T1000 (cell line): ENCODE measurements at places on chromosomes 2 and 18.

DNA sequence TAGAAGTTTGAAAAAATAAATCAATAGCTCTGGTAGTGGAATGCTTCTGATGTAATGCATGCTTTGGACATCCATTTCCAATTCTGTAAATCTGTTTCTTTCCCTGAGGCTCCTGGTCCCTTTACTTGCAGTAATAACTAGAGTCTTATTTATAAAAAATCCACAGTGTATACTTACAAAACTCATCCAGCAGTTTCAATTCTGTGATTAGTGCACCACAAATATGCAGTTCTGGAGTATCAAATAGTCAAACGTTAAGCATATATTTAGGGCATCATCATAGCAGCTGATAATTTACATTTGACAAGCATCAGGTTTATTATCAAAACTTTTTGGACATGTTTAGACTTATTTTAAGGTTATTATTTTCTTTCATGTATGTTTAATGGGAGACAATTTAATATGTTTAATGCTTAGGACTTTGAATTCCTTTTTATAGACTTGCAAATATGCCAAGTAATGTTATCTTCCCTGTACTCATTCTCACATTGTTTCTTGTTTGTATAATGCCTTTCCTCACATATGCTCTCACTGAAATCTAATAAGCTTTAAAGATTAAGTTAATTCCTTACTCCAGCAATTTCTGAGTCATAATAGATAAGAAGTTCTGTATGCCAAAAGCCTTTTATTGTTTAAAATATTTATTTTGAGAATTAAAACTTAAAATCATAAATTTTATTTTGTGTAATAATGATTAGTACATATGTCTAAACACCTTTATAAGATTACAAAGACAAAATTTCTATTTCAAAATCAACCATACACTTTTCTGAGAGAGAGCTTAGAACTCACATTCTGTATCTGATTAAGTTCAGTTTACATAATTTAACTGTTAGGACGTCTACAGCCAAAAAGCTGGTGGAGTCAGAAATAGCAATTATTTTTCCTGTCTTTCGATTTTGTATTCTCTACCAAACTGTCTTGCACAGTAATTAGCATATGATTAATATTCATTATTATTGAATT is 341.5 kb upstream of the TMEFF2 start:
- DNase-seq = no peak

GRCh38 chr2:100008956-100009355 is 133.4 kb downstream of the AFF3 start:
- no peak for DNase-seq

DNA sequence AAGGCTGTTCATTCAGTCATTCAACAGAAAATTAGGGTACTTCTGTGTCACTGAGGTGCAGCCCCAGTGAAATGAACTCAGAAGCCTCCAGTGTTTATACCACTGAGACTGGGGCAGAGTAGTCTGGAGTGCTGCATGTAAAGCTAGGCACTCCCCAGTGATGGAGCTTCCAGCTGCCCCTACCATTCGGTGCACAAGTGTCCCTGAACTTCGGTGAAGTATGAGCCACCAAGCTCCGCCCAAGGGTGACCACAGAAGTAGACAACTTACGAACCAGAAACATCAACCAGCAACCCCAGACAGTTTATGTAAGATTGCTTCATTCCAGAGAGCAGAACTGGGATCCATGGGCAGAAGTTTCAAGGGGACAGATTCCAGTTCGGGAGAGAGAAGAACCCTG is 70.6 kb upstream of the FOSL2 start:
- no peak for DNase-seq

DNA sequence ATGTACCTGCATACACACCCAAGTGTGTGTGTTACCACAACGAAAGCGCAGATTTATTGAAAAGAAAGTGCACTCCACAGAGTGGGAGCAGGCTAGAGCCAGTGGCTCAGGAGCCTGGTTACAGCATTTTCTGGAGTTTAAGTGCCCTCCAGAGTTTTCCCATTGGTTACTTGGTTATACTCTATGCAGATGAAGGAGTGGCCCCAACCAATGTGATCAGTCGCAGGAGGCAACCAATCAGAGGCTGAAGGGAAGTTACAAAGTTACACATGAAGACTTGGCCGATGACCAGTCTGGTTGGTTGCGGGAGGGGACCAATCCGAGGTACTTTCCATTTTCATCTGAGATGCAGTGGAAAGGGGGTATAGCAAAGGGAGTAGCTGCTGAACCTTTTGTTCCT is 13.5 kb upstream of the PRLH start:
- DNase-seq = no peak

DNA sequence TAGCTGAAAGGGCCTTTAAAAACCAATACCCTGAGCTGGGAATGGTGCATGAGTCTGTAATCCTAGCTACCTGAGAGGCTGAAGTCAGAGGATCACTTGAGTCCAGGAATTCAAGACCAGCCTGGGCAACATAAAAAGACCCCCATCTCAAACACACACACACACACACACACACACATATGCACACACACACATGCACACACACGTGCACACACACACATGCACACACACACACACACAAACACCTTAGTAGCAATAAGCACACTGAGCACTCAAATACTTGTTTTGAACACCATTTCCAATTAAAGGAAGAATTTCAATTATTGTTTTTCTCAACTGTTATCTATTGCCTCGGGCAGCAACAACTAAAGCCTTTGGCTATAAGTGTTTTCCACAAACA is 25.6 kb upstream of the UBE2F start:
- DNase-seq = no peak

DNA sequence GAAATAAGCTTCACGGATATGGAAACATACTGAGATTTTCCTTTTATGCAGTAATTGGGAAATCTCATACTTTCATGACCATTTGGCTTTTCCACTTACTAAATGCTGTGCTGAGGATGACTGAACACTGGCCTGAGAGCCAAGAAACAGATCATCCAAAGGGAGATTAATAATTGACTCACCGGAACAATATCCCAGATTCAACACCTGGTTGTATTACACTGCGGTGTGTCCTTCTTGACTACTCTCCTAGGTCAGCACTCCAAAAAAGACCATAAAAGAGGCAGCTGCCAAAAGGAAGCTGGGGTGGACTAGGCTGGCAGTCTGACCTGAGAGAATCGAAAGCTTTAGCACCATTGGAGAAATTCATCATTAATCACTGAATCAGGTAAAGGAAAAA is 469.1 kb downstream of the CBLN2 start:
- DNase-seq = no peak

- no peak for DNase-seq
These were observed 120.8 kb upstream of the CHAC2 start for GRCh38 chr2:53646788-53647187.

DNA sequence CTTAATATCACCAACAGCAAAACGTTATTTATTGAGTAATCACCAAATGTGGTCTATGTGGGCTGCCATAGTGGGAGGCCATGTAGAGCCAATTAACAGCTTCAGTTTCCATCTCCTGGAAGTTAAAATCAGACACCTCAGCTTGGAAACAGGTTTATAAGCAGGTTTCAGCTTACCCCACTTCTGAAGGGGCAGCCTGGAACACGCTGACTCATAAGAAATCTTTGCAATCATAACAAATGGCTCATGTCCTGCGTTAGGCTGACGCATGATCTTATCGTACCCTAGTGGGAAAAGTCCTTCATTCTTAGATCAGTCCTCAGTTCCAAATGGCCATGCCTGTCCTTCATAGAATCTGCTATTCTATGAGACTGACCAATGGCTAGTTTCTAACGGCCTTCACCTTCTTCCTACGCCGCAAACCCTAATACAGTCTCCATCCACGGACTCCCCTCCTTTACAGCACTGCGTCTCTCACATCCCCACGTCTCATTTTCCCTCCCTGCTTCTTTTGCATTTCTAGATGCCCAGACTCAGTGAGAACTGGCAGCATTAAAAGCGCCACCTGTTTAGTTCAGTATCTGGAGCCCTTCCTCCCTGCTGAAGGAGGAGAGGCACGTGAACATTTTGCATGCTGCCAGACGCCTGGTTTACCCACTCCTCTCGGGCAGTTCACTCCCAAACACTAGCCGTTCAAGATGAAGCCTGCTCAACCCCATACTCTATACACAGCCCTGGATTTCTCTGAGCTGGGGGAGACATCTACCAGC is 24.2 kb upstream of the BZW1 start:
- peak; percentile 16 for DNase-seq

- peak; percentile 43 for DNase-seq
These were observed 775.5 kb downstream of the RNF144A start for GRCh38 chr2:7692657-7693161.

- no peak for DNase-seq
These were observed 180.1 kb upstream of the APCDD1 start for GRCh38 chr18:10274301-10274700.

DNA sequence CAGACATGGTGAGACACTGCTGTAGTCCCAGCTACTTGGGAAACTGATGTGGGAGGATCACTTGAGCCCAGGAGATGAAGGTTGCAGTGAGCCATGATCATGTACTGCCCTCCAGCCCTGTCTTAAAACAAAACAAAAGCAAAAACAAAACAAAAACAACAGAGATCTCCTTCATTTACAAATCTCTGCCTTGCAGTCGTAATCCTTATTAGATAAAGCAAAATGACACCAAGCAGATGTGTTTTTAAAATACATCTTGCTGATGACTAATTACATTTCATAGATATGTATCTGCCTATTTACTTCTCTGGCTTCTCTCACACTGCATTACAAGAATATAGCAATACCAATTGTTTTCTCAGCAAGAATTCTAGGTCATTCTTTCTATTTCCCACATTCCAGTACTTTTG is 22.8 kb downstream of the NFE2L2 start:
- no peak for DNase-seq

DNA sequence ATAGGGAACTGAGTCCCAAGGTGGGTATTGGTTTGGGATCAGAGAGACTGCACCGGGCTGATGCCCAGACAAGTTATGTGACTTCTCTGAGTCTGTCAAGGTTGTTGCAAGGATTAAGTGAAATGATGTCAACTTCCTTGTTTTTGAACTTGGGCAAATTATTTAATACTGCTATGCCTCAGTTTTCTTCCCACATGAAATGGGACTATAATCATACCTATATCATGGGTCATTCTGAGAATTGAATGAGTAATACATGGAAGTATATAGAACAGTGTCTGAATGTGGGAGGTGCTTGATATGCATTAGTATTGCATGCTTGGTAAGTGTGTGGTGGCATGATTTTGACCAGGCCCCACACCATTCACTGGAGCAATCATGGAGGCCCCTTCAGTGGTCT is 99.0 kb downstream of the PRKCE start:
- no peak for DNase-seq

DNA sequence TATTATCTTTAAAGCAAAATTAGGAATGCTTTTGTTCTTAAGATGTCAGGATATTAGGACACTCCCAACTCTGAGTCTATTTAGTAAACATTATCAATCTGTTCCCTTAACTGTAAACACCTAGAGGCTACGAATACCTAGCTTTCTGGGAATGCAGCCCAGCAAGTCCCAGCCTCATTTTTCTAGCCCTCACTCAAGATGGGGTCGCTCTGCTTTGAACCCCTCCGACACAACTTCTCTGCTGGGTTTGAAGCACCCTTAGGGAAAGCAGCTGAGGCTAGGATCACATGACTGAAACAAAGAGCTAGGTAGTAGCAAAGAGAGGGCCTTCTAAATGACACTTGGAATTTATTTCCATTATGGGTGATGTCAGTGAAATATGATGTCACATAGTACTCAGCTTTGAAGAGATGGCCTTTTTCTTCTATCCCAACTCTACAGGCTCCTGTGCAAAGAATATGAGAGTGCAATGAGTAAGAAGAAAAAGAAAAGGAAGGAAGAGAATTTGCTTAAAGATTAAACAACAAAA is 114.7 kb downstream of the CSRNP3 start:
- no peak for DNase-seq

- DNase-seq = peak; percentile 20
These were observed 52.5 kb downstream of the FAM117B start for GRCh38 chr2:202687276-202687675.

- no peak for DNase-seq
These were observed 136.3 kb upstream of the SPATS2L start for GRCh38 chr2:200170221-200170620.

DNA sequence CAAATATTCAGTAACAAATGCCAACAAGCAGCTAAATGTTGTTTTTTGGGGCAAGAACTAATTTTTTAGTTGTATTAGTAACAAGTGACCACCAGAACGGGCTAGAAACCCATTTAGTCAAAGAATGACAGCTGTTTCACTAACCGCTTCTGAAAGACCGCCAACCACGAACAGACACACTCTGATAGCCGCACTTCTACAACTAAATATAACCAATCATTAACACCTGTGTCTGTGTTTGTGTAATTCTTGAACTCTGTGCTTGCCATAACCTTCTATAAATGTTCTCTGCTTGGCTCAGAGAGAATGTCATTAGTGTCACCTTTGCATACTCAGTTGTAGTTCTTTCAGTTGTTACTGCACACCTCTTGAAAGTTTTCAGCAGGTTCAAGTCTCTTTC is 526.3 kb upstream of the LRRTM1 start:
- DNase-seq = no peak

GRCh38 chr2:143607231-143608062 is 478.2 kb downstream of the ARHGAP15 start:
- no peak for DNase-seq

DNA sequence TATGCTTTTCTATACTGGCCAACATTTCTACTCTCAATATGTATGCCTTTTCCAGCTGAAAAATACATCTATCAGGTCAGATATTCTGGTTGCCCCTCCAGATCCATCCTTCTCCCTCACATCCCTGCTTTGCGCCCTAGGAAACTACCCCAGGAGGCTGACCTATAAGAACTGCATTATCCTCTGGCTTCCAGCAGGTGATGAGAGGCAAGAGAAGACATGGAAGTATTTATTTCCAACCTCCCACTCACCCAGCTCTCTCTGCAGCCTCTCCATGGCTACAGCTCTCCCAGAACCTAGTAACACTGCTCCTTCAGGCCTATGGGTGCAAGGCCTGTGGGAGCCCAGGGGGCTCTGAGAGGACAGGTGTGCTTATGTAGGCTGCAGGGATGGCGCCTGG is 42.9 kb downstream of the ARID5A start:
- DNase-seq = no peak

- no peak for DNase-seq
These were observed 25.7 kb downstream of the UPP2 start for GRCh38 chr2:158127380-158127804.

GRCh38 chr2:164967781-164968228 is 12.5 kb upstream of the SLC38A11 start:
- DNase-seq = peak; percentile 73

DNA sequence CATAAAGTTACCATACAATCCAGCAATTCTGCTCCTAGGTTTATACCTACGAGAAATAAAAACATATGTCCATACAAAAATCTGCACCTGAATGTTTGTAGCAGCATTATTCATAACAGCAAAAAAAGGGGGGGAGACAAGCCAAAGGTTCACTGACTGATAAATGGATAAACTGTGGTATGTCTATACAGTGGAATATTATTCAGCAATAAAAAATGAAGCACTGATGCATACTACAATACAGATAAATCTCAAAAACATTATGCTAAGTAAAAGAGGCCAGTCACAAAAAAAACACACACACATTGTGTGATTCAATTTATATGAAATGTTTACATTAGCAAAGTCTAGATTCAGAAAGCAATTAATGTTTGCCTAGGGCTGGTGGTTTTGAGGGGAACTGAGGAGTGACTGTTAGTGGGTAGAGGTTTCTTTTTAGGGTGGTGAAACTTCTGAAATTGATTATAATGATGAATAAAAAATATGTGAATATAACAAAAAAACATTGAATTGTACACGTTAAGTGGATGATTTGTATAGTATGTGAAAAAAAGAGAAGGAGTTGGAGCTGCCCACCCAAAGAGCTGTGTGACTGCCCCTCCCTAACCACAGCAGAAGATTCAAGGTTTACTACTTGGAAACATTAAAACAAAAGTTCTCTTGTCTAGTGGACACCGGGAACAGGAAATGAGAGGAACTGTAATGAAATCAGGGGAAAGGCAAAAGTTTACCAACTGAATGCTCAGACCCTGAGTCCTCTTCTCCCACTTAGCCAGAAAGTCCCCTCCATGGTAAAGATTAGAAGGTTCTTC is 13.4 kb downstream of the COLEC12 start:
- no peak for DNase-seq
